Chondrocyte (in vitro differentiated cells): ENCODE measurements at places on chromosomes 3 and 15.

DNA sequence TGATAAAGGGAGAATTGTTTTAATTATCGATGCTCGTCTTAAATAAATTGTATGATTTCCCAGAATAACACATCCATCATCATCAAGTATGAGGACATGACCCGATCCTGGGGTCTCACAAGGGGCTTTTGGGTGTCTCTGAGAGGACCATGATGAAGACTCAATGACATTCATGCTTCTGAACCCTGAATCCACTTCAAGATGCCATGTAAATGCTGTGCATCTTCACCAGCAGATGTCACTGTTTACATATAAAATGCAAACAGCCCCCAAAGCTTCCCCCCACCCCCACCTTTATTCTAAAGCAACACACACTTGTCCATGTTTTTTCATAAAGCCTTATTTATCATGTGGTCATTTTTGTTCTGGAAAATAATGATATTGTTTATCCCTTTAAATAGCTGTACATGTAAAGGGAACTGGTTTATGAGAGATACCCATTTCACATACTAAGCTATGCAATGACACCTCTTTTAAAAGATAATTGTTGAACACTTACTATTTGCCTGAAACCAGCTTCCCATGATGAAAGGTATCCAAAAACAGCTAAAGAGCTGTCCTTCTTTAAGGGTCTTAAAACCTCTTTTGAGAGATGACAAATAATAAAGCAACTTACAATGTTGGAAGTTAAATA lies 69.7 kb upstream of the UBE3A start:
- DNase-seq = no peak

DNA sequence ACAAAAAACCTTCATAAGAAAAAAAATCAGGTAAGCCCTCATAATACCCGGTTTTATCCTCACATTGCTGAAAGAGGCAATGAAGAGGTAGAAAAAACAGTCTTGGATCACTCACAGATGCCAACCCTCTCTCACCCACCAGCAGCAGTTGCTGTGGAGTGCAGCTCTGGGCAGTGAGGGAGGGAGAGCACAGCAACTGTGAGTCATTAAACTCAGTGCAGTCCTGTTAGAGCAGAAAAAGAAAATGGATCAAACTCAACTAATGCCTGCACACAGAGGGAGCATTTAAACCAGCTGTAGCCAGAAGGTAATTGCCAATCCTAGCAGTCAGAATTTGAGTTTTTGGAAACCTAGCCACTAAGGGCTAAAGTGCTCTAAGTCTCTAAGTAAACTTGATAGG lies 1050.6 kb upstream of the ALCAM start:
- DNase-seq = no peak

DNA sequence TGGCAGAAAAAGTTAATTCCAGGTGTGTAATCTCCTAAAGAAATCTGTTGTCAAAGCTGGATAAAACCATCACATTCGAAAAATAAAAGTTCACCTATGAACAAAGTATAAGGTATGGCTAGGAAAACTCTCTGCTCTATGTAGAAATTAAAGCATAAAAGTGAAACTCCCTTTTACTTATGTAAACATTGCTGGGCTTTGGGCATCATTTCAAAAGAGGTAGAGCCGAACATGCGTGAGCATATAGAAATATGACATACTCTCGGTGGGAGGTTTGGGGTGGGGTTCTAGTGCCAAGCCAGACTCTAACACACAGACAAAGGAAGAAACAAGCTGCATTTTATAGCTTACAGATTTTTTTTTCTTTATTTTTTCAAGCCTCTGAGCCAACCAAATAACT lies 306.8 kb upstream of the ATP11B start:
- no peak for DNase-seq

- DNase-seq = no peak
These were observed 273.9 kb downstream of the IGSF11 start for GRCh38 chr3:118760585-118761290.

GRCh38 chr15:83858820-83859505 lies 205.0 kb downstream of the ADAMTSL3 start:
- DNase-seq = no peak

GRCh38 chr3:103976931-103977339 lies 1389.8 kb upstream of the ALCAM start:
- DNase-seq = no peak

- no peak for DNase-seq
These were observed 290.0 kb upstream of the CFAP20DC start for GRCh38 chr3:59339818-59340217.

GRCh38 chr3:196144383-196145105 lies 62.7 kb upstream of the TFRC start:
- DNase-seq = no peak

GRCh38 chr3:54138937-54139547 lies 16.7 kb downstream of the CACNA2D3 start:
- no peak for DNase-seq
